Small intestine (tissue), 16 donors: ENCODE measurements at places on chromosomes 13 and 19.
A peak's percentile ranks its signal among the peaks of the same experiment; 100 is the strongest.

GRCh38 chr13:95557013-95557412 is 4.5 kb downstream of the CLDN10 start:
- H3K27ac ChIP-seq, result no peak overlapping the region
- no peak for DNase-seq
- H3K4me1 ChIP-seq, result no peaks in the 10 kb centered on the region
- H3K36me3 ChIP-seq, result no peaks in the 10 kb centered on the region
- no peak overlapping the region for H3K4me3 ChIP-seq
- H3K27me3 ChIP-seq, result no peaks in the 10 kb centered on the region

- no peaks in the 10 kb centered on the region for H3K27me3 ChIP-seq
- no peaks in the 10 kb centered on the region for H3K4me1 ChIP-seq
- H3K36me3 ChIP-seq, result peaks cover 8% of the 10 kb centered on the region
- no peak overlapping the region for H3K4me3 ChIP-seq
- no peak overlapping the region for H3K27ac ChIP-seq
These were observed 5.8 kb upstream of the USE1 start for GRCh38 chr19:17209126-17210036.

DNA sequence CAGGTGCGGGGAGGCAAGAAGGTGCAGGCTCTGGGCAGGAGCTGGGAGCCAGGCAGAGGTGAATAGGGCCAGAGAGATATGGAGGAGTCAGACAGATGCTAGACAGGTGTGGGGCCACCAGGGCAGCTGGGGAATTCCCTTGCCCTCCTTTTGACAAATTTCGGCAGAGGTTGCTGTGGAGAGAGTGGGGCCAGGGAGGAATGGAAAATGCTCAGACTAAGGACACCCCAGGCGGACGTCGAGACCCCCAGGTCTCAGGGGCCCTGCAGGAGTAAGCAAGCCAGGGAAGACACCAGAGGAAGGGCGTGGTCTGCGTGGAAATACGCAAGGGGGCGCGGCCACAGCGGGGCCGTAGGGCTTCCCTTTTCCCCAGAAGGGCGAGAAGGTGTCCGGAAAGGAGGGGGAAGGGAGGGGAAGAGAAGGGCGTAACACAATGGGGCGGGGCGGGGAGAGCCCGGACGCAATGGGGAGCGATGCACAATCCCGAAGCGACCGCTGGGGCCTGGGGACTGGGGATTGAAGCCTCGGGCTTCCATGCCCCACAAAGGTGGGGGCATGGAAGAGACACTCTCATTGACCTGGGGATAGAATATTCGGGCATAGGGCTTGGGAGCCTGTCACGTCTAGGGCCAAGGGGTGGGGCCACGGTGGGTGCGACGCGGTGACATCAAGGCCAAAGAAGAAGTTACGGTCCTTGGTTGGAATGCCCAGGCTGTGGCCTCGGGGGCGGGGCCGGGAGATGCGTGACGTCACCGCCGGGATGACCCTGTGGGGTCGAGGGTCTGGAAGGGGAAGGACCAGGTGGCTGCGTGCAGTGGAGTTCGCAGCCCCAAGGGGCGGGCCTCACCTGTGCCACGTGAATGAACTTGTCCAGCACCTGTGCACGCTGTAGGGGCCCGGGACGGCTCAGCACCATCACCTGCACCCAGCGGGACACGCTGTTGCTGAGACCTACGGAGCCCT is 8.2 kb downstream of the RASGRP4 start:
- no peaks in the 10 kb centered on the region for H3K36me3 ChIP-seq
- H3K4me1 ChIP-seq, result peaks cover 11% of the 10 kb centered on the region
- H3K27me3 ChIP-seq, result no peaks in the 10 kb centered on the region
- peak; percentile 72 for DNase-seq
- H3K27ac ChIP-seq, result no peak overlapping the region
- H3K4me3 ChIP-seq, result peak overlapping the region; percentile 27

DNA sequence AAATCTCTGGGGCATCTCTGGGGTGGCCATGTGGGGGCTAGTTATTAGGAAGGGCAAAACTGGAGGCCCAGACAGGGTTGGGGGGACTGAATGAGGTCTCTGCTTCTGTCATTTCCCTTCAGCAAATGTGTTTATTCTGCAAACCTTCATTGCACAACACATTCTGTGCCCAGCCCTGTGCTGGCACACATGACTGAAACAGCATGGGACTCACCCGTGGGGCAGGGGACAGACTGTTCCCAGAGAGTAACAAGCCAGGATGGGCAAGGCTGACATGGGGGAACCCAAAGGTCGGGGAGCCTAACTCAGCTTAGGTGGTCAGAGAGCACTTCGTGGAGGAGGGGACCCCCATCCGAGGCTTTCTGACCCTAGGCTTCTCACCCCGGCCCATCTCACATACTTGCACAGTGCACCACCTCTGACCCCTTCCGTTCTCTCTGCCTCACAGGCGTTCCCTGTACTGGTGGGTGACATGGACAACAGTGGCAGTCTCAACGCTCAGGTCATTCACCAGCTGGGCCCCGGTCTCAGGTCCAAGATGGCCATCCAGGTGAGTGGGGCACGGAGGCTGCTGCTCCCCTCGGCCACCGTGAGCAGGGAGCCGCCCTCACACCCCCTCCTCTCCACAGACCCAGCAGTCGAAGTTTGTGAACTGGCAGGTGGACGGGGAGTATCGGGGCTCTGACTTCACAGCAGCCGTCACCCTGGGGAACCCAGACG is 2.4 kb downstream of the TOMM40 start:
- peaks cover 7% of the 10 kb centered on the region for H3K36me3 ChIP-seq
- H3K27ac ChIP-seq, result no peak overlapping the region
- DNase-seq, result no peak
- H3K27me3 ChIP-seq, result no peaks in the 10 kb centered on the region
- H3K4me1 ChIP-seq, result peaks cover 3% of the 10 kb centered on the region

DNA sequence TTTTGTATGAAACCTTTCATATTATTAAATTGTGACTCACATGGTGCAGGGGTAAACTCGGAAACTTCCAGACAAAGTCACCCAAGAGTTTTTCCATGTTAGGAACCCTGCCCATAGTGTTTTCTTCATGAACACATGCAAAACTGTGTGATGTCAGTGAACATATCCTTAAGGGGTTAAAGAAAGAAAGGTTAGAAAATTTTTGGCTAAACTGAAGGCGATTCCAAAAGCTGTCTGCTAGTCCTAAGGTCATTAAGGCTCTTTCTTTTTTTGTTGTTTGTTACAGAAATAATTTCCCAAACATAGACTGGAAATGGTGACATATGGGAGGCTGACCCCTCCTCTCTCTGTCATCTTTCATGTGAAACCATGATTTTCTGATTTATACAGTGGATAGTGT is 271.9 kb downstream of the DNAJC15 start:
- DNase-seq, result no peak
- H3K4me1 ChIP-seq, result no peaks in the 10 kb centered on the region
- H3K36me3 ChIP-seq, result no peaks in the 10 kb centered on the region

GRCh38 chr13:113879494-113880360 is 15.9 kb upstream of the GAS6 start:
- no peaks in the 10 kb centered on the region for H3K27me3 ChIP-seq
- H3K36me3 ChIP-seq, result no peaks in the 10 kb centered on the region
- no peak overlapping the region for H3K27ac ChIP-seq
- no peaks in the 10 kb centered on the region for H3K4me1 ChIP-seq

- H3K36me3 ChIP-seq, result no peaks in the 10 kb centered on the region
- H3K27ac ChIP-seq, result no peak overlapping the region
- H3K4me3 ChIP-seq, result no peak overlapping the region
- DNase-seq, result no peak
- H3K4me1 ChIP-seq, result no peaks in the 10 kb centered on the region
These were observed 210.7 kb upstream of the SLC10A2 start for GRCh38 chr13:103276775-103277498.

GRCh38 chr19:48755084-48755641 is at the start of gene FGF21:
FGF21 (plus strand) TSS chr19:48755524; CDS start chr19:48756237, 713 bp downstream.
- H3K27ac ChIP-seq, result no peak within 1 kb of the TSS
- no peak within 1 kb of the TSS for H3K4me3 ChIP-seq
- peaks cover 39% of the 10 kb centered on the region for H3K27me3 ChIP-seq
- H3K36me3 ChIP-seq, result no peaks in the 10 kb centered on the region

DNA sequence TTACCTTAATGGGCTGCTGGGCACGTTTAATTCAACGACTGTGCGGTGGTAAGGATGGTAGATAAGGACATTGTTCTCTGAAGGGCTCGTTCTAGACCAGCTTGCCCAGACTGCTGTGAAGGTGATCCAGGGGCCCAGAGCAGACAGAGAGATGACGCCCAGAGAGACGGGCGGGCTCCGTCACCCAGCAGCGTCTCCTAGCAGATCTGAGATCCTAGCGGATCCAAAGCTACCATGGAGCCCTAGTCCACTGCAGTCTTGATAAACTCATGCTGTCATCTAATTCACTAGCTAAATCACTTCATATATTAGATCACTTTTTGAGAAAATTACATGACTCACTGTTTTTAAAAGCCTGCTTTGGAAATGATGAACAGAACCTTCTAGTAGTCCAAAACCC is 21.5 kb downstream of the COL4A2 start:
- H3K27ac ChIP-seq, result peak overlapping the region; percentile 59
- H3K4me3 ChIP-seq, result no peak overlapping the region
- peaks cover 5% of the 10 kb centered on the region for H3K4me1 ChIP-seq
- H3K36me3 ChIP-seq, result peaks cover 16% of the 10 kb centered on the region

GRCh38 chr13:39938596-39938995 is 283.1 kb downstream of the COG6 start:
- no peaks in the 10 kb centered on the region for H3K27me3 ChIP-seq
- H3K4me1 ChIP-seq, result no peaks in the 10 kb centered on the region
- no peaks in the 10 kb centered on the region for H3K36me3 ChIP-seq

DNA sequence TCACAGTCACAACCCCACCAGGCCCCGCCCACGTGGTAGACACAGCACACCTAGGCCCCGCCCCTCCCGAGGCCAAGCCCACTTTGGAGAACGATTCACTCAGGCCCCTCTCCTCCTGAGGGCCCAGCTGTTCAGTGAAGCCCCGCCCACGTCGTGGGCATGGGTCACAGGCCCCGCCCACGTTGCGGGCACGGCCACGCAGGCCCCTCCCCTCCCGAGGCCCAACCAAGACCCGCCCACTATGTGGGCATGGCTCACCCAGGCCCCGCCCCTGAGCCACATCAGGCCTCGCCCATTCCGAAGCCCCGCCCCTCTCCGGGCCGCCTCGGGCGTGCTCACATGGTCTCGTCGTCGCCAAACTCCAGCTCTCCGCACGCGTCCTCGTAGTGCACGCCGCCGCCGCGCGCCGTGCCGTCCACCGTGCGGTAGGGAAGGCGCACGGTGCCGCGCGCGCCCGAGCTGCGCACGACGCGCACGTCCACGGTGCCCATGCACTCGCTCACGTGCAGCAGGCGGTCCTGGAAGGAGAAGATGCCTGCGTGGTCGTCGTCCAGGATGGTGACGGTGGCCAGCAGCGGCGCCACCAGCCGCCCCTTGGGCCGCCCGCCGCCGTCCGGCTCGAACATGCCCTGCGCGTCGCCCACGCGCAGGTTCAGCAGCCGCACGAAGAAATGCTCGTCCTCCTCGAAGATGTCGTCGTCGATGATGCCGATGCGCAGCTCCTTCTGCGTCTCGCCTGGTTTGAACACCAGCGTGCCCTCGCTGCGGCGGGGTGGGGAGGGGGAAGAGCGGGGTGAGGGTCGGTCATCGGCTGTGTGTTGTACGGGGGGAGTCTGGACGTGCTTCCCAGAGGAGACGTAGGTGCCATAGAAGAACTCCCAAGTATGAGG is 24.0 kb downstream of the SLC8A2 start:
- peak; percentile 30 for DNase-seq
- no peak overlapping the region for H3K4me3 ChIP-seq

DNA sequence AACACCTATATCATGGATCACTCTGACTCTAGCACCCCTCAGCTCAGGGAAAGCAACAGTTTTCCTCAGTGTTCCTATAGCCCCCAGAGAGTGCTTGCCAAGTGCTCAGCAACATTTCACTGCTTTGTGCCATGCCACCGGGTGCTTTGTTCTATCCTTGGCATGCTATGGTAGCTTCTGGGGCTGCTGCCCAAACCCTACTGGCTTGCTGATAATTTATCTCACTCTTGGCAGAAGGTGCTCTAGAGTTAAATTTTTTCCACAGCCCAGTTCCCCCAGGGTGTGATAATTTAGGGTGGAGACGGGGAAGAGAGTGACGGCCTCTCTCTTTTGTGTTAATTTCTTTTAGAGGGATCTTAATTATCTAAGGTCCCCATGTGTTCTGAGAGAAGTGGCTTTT is 12.6 kb upstream of the CSNK1A1L start:
- H3K27me3 ChIP-seq, result no peaks in the 10 kb centered on the region
- H3K27ac ChIP-seq, result no peak overlapping the region
- H3K36me3 ChIP-seq, result no peaks in the 10 kb centered on the region

GRCh38 chr13:104766319-104766718 is 1700.1 kb upstream of the SLC10A2 start:
- no peaks in the 10 kb centered on the region for H3K27me3 ChIP-seq
- H3K4me1 ChIP-seq, result no peaks in the 10 kb centered on the region
- DNase-seq, result no peak
- no peaks in the 10 kb centered on the region for H3K36me3 ChIP-seq
- H3K4me3 ChIP-seq, result no peak overlapping the region
- no peak overlapping the region for H3K27ac ChIP-seq

GRCh38 chr19:48501494-48502349 is 9.9 kb downstream of the LMTK3 start:
- H3K36me3 ChIP-seq, result no peaks in the 10 kb centered on the region
- H3K27me3 ChIP-seq, result peaks cover 23% of the 10 kb centered on the region
- H3K4me3 ChIP-seq, result peak overlapping the region; percentile 59
- H3K27ac ChIP-seq, result peak overlapping the region; percentile 53
- peak; percentile 98 for DNase-seq

- H3K27me3 ChIP-seq, result no peaks in the 10 kb centered on the region
- H3K36me3 ChIP-seq, result peaks cover 73% of the 10 kb centered on the region
- H3K4me1 ChIP-seq, result peaks cover 2% of the 10 kb centered on the region
- H3K4me3 ChIP-seq, result no peak overlapping the region
- H3K27ac ChIP-seq, result no peak overlapping the region
These were observed 22.1 kb downstream of the MAST3 start for GRCh38 chr19:18119717-18120105.

DNA sequence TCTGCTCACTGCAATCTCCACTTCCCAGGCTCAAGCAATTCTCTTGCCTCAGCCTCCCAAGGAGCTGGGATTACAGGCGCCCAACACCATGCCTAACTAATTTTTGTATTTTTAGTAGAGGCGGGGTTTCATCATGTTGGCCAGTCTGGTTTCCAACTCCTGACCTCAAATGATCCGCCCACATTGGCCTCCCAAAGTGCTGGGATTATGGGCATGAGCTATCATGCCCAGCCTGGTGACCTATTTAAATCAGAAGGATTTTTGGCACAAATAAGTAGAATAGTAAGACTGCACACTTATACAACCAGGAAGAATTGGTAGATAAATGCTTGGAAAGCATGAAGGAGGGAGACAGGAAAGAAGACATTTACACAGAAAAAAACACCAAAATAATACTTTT is 53.4 kb upstream of the AKAP11 start:
- no peaks in the 10 kb centered on the region for H3K4me1 ChIP-seq
- H3K4me3 ChIP-seq, result no peak overlapping the region
- no peak for DNase-seq
- no peaks in the 10 kb centered on the region for H3K27me3 ChIP-seq
- no peak overlapping the region for H3K27ac ChIP-seq

- H3K27ac ChIP-seq, result no peak overlapping the region
- H3K4me3 ChIP-seq, result no peak overlapping the region
- peaks cover 2% of the 10 kb centered on the region for H3K27me3 ChIP-seq
These were observed 16.3 kb downstream of the LCP1 start for GRCh38 chr13:46165485-46166223.
